Stimulated activated CD4-positive, alpha-beta T cell treated with anti-CD3 and anti-CD28 coated beads, TNF-alpha, amount 100 ng/mL, for 4 hours (primary cell): ENCODE measurements at places on chromosomes 16 and 17.

DNA sequence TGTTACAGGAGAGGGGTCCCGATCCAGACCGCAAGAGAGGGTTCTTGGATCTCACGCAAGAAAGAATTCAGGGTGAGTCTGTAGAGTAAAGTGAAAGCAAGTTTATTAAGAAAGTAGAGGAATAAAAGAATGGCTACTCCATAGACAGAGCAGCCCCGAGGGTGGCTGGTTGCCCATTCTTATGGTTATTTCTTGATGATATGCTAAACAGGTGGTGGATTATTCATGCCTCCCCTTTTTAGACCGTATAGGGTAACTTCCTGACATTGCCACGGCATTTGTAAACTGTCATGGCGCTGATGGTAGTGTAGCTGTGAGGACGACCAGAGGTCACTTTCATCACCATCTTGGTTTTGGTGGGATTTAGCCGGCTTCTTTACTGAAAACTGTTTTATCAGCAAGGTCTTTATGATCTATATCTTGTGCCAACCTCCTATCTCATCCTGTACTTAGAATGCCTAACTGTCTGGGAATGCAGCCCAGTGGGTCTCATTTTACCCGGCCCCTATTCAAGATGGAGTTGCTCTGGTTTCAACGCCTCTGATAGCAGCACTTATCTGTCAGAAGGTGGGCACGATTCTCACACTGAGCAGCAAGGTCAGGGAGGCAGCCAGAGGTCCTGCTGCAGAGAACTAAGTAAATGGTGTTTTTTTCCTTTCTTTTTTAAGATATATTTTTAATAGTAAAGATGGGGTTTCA lies 26.5 kb upstream of the XYLT2 start:
- DNase-seq: no peak

DNA sequence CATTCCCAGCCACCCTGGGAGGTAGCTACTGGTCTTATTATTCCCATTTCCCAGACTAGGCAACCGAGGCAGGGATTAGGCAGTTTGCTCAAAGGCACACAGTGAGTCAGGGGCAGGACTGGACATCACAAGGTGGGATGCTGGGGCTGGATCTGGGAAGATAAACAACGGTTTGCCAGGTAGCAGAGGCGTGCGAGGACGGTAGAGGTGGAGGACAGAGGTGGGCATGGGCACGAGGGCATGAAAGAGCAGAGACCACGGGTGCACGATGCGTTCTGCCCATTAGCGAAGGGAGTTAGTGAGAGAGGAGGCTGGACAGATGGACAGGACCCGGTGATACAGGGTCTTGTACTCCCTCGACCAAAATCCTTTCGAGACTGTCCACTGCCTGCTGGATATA lies 148.0 kb downstream of the SDK2 start:
- DNase-seq: no peak

GRCh38 chr16:79307214-79307613 lies 293.3 kb downstream of the MAF start:
- DNase-seq: no peak

GRCh38 chr16:49051576-49051975 lies 230.1 kb downstream of the CBLN1 start:
- no peak for DNase-seq

- no peak for DNase-seq
Observed at GRCh38 chr16:54325616-54326265, 39.2 kb upstream of the IRX3 start.

- no peak for DNase-seq
Observed at GRCh38 chr16:53952215-53953208, 248.6 kb downstream of the FTO start.

DNA sequence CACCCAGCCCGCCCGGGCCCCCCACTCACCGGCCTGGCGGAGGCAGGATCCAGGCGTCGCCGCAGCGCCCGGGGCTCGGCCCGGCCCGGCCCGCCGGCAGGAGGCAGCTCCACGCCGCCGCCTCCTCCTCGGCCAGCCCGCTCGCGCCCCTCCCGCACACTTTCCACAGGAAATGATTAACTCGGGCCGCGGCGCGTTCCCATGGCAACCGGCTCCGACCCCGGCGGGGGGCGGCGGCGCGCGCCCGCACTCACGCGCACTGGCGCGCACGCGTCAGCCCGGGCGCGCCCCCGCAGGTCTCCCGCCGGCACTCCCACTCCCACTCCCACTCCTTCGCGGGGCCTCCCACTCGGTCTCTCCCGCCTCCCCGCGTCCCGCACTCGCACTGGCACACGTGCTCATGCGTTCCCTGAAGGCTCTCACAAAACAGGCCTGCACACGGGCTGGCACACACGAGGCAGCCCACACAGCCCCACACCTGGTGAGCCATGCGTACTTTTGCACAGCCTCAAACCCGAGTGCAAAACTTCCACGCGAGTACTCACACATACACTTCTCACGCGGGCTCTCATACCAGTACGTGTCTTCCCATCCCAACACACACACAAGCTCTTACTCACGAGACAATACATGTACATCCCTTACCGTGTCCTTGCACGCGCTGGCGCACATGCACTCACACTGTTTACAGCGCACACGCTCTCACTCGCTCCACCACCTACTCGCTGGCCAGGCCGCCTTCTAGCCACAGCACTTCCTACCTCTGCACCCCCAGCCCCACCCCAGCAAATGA lies at the start of gene KIFC3:
Gene KIFC3 (minus strand): TSS at position 151 of the 793 bp plus-strand sequence. CDS start 4,248 bp downstream, outside the sequence.
- DNase-seq: peak; percentile 62

DNA sequence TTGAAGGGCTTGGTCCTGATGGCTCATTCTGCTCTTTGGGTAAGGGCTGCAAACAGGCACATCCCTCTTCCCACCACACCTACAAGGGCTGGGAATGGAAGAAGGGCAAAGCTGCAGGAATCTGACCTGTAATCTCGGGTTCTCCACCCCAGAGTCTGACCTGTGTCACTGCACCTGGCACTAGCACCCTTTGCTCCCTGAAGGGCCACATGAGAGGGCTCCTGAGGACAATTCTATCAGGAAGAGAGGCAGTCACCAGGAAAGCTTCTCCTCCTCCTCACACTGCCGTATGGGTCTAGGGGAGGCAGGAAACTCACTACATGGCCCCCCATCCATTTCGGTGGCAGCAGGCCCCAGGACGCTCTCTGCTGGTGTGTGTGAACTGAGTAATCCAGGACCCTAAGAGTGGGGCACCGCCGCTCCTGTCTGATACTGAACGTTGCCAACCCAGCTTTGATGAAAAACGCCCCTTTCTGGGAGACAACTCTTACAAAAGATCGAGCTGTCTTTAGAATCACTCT lies 26.4 kb downstream of the TTLL6 start:
- DNase-seq: no peak

- no peak for DNase-seq
Observed at GRCh38 chr16:51557670-51558069, 406.6 kb upstream of the SALL1 start.

GRCh38 chr17:17300624-17301568 lies 2.3 kb upstream of the NT5M start:
- DNase-seq: peak; percentile 33

DNA sequence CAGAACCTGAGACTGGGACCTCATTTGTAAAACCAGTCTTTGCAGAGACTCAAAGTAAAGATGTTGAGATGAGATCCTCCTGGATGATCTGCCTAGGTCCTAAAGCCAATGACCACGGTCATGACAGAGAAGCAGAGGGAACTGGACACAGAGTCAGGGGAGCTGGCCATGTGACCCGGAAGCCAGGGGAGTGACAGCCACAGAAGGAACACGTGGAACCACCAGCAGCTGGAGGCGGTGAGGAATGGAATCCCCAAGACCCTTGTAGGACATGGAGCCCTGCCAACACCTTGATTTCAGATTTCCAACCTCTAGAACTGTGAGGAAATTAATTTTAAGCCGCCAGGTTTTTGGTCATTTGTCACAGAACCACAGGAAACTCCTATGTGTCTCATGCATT lies 37.0 kb downstream of the USP22 start:
- no peak for DNase-seq
